ENCODE measurements at places on chromosomes 1 and 21.
A peak's percentile ranks its signal among the peaks of the same experiment; 100 is the strongest.

DNA sequence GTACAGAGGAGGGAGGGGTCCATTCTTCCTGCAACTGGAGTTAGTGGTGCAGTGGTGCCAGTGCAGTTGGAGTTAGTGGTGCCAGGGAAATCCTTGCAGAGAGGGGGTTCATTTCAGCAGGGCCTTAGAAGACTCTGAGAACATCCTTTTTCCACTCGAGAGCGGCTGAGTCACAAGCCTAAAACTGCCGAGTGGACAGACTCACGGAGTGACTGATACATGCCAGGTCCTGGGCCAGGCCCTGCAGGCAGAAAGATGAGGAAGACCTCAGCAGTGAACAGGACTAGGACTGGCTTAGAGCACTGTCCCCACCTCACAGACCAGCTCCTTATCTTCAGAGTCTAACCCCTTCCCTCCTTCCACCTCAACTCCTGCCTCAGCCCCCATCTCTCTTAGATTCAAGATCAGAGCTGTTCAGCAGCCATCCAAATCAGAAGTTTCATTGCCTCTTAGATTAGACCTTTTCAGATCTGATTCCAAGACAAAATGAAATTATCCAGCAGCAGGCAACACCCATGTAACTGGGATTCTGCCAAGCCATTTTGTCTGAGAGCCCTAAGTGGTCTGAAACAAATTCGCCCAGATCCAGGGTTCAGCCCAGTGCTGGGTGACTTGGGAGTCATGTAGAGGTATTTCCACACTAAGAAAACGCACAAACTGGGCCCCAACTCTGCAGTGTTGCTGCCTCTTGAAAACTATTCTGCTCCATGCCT is 12.7 kb upstream of the IKBKE start:
- peak; percentile 89 for DNase-seq

- no peak for DNase-seq
Observed at GRCh38 chr1:14656384-14656937, 58.0 kb downstream of the KAZN start.

DNA sequence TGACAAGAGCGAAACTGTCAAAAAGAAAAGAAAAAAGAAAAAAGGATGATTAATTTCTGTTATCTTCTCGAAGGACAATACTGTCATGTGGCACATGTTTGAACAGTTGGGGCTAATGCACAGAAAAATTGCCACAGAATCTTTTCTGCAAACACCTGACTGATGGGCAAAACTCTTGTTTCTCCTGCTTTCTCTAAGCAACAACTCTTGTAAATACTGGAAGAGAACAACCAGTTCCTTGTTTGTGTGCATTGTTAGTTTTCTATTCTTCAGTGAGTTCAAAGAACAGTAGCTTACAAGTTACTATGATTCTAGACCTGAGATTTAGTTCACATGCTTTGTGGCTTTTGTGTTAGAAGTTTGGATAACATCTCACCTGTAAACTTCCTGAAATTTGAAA is 60.7 kb downstream of the CDC14A start:
- no peak for DNase-seq

DNA sequence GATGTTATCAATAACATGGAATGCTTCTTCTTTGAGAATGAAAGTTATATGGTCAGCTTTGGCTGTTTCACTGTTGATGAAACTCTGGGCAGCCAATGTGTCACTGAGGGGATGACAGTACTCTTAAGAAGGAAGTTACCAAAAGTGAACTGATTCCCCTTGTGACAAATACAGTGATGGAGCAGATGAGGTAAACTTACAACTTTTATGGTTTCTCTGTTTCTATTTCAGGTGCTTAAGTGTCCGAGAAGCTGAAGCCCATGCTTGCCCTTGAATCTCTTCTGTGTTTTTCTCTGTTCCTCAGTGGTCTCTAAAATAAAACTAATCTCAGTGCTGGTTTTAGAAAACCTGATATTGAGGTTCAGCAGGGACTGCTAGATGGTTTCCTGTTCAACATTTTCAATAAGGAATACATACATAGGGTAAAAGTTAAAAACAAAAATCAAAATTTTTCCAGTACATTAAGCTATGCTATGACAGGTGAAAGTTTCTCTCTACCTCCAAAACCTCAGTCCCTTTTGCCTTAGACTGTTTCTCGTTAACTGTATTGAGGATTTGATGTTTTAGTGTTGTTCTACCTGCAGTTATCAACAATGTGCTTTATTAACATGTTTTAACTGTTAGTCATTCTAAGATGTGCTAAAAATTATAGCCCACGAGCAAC is 454.4 kb upstream of the ADGRL4 start:
- DNase-seq = no peak

DNA sequence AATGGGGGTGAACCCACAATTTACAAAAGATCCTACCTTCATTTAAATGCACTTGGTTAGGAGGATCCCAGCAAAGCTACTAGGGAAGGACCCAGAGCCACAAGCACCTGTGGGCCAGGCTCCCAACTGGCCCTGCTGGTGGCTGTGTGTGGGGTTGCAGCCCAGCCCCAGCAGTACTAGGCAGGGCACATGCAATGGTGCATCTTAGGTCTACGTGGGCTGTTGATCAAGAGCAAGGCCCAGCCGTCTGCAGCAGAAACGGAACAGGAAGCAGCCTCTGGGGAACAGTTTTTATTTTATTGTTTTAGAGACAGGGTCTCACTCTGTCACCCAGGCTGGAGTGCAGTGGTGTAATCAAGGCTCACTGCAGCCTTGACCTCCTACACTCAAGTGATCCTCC is 134.1 kb upstream of the RAB4A start:
- no peak for DNase-seq
